Stimulated activated CD8-positive, alpha-beta memory T cell treated with anti-CD3 and anti-CD28 coated beads, Interleukin-4, amount 100 ng/mL, for 1 hour (primary cell): ENCODE measurements at places on chromosomes 5 and 9.

DNA sequence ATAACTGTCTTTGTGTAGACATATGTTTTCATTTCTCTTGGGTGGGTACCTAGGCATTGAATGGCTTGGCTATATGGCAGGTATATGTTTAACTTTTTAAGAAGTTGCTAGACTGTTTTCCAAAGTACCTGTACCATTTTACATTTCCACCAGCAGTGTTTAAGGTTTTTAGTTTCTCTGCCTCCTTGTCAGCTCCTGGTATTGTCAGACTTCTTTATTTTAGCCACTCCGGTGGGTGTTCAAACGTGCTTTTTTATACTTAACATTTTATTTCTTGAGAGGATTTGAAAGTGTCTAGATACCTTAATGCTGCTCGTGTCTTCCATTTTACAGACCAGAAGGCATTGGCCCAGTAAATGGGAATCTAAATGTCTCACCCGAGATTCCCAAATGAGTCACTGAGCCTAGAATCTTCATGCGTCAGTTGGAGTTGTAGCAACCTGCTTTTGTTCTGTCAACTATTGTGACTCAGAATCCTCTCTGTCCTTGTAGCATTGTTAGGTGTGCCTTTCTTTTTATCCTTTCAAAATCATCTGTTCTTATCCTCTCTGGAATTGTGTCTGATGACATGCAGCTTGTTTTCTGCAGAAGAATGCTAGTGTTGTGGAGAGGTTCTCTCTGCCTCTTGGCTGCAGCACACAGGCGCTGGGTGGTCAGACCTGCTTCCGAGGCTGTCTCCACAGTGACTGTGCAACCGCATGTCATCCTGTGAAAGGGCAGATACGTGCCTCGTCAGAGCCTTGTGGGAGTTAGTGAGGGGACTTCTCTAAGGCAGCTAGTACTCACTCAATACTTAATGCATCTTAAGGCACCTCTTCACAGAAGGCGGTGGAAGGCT, 291.8 kb downstream of the AOPEP start:
- DNase-seq = no peak

DNA sequence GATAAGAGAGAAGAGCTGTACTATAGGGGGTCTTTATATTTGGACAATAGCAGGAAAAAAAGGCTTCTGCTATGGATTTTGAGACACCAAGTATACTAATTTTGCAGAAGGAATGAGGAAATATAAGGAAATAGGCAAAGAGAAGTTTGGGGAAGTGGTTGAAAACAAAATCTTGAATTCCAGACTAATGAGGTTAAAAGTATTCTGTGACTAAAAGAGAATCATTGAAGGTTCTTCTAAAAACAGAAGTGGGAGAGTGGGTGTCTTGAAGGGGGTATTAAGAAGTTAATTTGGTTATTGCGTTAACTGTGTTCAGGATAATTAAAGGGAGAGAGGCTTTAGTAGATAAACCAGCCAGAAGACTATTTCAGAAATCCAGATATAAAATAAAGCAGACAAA, 148.7 kb downstream of the RFK start:
- DNase-seq = no peak

DNA sequence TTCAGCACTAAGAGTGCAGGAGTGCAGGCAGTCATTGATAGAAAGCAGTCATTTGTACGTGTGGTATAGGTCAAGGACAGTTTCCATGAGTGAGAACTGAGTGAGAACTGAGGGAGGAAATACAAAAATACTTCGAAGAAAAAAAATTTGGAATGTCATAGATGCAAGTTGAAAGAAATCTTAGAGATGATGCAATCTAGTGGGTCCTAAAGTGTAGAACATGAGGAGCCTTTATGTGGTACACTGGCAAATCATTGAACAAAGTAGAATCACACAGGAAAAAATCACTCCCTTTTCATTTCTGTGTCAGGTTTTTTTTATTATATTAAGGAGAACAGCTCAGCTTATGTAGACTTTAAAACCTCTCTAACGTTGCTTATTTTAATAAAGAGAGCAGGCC, 26.4 kb upstream of the SLC1A1 start:
- DNase-seq = no peak

GRCh38 chr9:113525831-113526230, 62.3 kb downstream of the RGS3 start:
- DNase-seq = no peak

GRCh38 chr5:103743421-103743820, 180.8 kb upstream of the NUDT12 start:
- DNase-seq = no peak

GRCh38 chr9:128553728-128554127, 1.3 kb downstream of the SPTAN1 start:
- DNase-seq = no peak

- no peak for DNase-seq
These were observed 638.8 kb upstream of the WWC1 start for GRCh38 chr5:167652690-167653089.

- peak; percentile 19 for DNase-seq
These were observed 547 bp downstream of the NIPBL start for GRCh38 chr5:36876965-36877666.

DNA sequence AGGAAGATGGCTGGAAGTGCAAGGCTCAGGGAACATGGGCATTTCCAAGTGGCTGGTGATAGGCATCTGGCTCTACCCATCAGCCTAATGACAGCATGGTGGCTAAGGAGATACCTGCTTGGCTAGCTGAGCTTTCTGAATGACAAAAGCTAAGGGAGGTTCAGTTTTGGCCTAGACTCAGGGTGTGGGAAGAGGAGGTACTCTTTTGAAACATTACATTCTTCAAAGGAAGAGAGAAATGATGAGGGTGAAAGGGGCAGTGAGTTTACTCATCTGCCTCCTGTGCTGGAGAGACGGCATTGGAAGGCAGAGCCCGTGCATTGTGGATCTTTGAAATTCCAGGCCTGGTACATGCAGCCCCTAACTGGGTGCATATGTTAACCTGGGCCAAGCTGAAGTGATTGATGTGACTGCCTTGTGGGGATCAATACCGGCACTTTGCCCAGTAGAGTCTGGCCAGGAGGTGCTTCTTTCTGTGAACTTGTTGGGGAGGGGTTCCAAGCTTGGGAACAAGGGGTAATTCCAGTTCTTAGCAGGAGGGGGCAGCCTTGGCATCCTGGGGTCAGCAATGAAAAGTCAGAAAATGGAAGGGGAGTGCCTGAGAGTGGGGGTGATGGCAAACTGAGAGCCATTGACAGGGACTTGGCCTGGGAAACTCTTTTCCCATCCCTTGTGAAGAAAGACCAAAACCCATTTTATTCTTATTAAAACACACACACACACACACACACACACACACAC, 108.6 kb downstream of the ACER2 start:
- DNase-seq = no peak

DNA sequence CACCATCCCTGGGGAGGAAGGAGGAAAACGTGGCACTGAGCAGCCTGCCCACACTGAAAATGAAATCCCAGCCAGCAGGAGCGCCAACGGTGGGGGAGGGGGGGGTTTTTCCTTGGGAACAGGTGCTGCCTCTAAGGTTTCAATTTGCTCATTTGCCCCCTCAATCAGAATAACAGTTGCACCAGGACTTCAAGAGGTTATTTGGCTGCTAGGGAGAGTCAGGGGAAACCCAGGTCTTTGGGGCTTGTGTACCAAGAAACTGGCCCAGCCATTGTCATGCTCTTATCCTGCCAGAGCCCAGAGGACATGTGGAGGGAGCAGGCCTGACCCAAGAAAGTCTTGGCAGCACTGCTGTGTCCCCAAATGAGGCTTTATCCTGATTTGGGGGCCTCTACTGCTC, 66.5 kb downstream of the NDFIP1 start:
- no peak for DNase-seq

DNA sequence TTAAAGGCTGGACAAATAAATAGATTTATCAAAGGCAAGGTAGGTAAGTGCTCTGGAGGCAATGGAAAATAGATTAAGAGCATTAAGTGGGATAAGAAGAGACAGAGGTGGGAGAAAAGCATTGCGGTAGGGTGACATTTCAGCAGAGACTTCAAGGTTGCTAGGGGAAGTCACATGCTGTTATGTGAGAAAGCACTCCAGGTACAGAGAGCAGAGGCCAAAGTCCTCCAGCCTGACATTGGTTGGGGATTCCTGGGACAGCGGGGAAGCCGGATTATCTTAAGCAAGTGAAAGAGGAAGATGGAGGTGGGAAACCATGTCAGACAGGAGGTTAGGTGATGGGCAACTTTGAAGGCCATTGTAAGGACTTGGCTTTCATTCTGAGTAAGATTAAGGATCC, 1222.9 kb downstream of the PTPRD start:
- no peak for DNase-seq

- DNase-seq = peak; percentile 32
These were observed 680 bp upstream of the RFK start for GRCh38 chr9:76394960-76395252.

DNA sequence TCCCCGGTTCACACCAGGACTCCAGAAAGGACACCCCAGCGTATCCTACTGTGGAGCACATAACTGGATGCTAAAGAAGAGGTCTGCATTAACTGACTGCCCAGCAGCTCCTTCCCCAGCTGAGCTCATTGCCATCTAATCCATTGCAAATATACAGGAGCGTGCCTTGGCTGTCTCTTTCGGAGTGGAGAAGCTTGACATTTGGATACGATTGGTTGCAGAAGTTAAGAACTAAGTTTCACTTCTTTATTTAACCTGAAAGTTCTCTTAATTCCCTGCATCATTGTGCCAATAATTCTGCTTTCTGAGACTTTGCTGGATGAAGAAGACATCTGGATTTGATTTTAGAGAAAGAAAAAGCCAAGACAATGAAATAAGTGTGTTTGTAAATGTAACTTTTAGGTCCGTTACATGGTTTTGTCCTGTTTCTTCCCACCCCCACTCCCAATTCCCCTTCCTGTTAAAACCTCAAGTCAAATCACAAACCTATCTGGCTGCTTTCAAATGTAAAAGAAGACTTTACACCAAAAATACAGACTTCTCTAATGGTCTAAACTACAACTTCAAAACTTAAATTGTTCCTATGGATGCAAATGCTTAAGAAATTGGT, 33.9 kb downstream of the TAS2R1 start:
- no peak for DNase-seq
